ENCODE measurements at places on chromosomes 5 and 9.
A peak's percentile ranks its signal among the peaks of the same experiment; 100 is the strongest.

- no peak for DNase-seq
Observed at GRCh38 chr9:93127395-93127911, 6.6 kb downstream of the NINJ1 start.

DNA sequence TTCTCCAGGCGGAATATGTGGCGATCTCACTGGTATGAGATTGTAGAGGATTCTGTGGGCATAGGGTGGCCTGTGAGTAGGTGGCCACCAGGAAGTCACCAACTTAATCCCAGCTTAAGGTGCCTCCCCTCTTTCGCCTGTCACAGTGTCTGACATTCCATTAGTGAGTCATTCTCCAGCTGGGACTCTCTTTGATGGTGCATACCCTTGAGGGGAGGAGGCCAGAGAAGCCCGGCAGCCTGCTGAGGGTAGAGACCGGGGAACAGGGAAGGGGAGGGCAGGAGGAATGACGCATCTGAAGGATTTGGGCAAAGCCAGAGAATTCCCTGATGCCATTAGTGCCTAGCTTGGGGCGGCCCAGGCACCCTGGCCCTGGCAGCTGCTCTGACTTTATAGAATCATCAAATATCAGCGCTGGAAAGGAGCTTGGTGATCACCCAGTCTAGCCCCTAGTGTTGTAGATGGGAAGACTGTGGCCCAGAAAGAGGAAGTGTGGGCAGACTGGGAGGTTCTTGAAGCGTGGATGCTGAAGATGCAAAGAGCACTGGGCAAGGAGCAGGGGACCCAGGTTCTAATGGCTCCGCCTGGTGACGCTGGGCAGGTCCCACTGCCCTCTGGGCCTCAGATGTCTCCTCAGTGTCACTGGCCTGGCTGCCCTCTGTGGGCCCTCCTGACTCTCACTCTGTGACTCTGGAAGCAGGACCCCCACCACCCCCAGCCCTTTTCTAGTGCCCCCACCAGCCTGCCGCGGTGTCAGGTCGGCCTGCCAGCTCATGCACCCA is 41.4 kb downstream of the DAB2IP start:
- DNase-seq, result no peak

GRCh38 chr5:130975299-130975698 is 189.8 kb downstream of the HINT1 start:
- no peak for DNase-seq

- no peak for DNase-seq
Observed at GRCh38 chr9:113176803-113177202, 26.0 kb downstream of the SLC31A2 start.

GRCh38 chr5:82356021-82356420 is 77.9 kb upstream of the RPS23 start:
- DNase-seq, result no peak

DNA sequence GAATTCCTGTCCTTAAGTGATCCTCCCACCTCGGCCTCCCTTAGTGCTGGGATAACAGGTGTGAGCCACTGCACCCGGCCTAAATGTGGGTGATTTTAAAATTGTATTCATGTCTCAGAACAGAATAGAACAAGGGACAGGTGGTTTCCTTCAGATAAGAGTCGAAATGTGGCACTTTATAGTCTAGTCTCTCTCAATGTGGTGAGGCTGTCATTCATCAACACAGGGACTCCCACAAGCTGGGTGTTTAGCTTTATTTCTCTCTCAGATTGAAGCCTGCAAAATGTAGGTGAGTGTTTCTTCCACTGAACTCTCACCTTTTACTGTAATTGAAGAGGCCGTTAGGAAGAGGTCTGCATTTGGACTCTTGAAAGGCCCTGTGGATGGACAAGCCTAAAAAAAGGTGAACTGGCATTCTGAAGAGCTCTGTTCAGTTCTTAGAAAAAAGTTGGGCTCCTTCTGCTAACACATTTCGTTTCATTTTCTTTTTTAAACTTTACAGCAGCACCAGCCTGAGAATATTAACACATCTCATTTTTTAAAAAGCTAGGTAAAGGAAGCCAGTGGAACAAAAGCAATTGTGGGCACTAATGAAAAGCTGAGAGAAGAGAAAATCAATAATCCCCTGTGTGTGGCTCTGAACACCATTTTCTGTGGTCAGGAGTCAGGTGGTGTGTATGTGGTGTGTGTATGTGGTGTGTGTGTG is 126.2 kb upstream of the SLC28A3 start:
- DNase-seq, result no peak

- DNase-seq, result no peak
Observed at GRCh38 chr9:129665814-129666520, 520 bp downstream of the PRRX2 start.

DNA sequence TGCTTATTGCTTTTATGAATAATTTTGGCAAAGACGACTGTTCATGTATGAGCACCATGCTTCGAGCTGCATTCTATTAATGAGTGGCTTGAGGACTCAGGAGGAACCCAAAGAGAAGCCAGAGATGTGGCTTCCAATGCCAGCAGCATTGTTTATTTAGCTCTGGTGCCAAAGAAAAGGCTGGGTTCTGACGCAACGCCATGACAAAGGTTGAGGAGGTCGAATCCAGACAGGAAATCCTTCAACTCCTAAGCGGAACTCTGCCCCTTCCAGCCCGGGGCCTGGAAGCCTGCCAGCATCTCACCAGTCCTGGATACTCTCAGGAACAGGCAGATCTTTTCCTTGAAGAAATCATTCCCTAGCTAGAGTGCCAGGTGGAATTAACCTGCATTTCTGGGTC is 104.4 kb downstream of the ARHGAP26 start:
- no peak for DNase-seq

DNA sequence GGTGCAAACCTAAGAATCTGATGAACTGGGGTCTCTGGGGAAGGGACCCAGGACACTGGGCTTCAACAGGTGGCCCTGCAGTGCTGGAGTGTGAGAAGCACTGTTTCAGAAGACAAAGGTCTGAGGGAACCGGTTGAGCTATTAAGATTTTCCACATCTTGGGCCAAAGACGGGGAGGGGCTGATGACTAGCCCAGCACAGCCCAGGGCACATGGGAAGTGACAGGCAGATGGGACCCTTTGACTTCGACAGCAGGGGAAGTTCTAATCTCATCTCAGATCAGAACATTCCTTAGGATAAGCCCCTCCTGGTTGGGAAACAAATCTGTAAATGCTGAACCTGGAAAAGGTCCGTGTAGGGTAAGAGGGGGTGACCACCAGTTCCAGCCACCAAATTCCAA is 67.4 kb downstream of the RAPGEF1 start:
- no peak for DNase-seq

GRCh38 chr5:1672396-1672795 is 127.2 kb downstream of the MRPL36 start:
- no peak for DNase-seq

GRCh38 chr5:35651002-35651756 is 33.5 kb downstream of the SPEF2 start:
- DNase-seq, result peak; percentile 31

DNA sequence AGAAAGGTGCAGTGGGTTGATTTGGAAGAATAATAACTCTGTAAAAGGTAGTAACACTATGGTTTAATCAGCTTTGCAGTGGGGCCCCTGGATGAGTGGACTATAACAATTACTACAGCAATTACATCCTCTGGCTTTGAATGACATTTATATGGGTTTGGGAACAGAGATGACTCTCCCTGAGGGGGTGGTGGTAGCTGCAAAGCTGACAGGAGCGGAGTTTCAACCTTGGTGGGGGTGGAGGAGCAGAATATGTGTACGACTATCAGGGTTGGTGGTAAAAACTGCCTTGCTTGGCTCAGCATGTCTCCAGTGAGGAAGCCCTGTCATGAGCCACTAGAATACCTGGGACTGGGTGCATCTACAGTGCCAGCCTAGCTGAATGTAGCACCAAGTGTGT is 28.3 kb upstream of the NR3C1 start:
- no peak for DNase-seq

GRCh38 chr5:72265032-72265877 is 54.8 kb downstream of the MRPS27 start:
- no peak for DNase-seq

DNA sequence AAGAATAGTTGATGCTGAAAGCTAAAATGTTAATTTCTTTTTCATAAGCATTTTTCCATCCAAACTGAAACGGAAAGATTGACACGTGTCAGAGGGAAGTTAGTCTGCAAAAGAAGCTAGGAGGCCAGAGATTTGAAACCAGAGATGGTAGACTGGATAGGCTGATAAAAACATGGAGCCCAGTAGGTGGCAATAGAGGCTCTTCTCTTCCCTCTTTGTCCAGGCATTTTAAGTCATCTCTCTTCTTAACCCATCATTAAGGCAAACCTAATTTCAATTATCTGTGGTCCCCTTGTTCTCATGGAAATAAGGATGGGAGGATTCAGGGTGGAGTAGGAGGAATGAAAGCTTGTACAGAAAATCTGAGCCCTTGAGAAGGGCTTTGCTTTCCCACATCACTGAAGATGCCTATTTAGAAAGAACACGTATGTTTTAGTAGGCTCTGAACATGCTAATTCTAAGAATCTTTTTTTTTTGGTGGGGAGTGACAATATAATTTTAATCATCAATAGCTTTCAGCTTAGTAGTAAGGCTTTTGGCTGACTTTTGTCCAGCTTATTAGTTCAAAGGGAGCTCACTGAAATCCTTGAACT is 66.6 kb downstream of the ZNF474 start:
- no peak for DNase-seq

- no peak for DNase-seq
Observed at GRCh38 chr5:158155067-158155466, 296.1 kb upstream of the CLINT1 start.

DNA sequence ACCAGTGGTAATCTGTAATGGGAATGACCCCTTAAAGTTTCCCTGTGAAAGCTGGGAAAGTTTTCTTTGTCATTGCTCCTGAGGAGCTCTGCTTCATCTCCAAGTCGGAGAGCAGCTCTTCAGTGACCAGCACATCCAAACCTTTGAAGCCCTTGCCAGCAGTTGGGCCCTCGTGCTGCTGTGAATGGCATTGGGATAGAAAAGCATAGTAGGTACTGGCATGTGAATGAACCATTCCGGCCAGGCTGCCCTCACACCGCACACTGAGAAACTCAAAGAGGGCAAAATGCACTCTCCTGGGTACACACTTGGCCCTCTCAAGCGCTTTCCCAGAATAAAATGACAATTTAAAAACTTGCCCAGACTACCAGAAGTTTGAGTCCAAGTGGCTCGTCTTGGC is 1135.0 kb upstream of the WWC1 start:
- DNase-seq, result no peak

DNA sequence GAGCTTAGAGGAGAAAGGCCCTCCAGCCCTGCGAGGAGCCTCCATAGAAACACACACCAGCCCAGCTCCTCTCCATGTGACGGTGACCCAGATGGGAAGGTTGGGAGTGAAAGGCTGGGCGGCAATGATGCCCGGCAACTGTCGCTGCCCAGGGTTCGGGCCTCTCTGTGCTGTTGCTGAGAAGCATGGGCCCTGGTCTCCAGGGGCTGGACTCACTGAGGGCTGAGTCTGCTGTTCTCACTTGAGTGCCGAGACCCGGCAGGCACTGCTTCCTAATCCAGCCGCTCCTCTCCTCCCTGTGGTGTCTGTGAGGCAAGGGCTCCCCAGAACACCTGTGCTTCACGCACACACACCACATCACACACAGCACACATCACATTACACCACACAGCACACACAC is 493.6 kb downstream of the GADD45G start:
- no peak for DNase-seq

GRCh38 chr9:94692601-94693000 is 33.9 kb upstream of the AOPEP start:
- no peak for DNase-seq

DNA sequence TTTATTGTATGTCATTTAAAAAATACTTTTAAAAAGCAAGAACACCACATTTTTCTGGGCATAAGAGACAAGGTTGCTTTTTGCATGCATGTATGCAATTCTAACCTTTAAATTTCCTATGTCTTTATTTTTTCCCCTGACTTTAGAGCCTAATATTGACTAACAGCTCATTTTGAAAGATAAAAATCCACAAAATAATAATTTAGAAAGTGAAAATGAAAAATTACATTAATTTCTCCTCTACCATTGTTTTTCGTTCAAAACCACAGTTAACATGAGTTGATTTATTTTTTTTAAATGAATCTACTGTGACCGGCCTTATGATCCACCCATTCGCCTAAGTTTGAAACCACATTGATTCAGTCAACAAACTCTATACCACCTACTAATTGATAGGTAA is 137.5 kb upstream of the CDKN2B start:
- DNase-seq, result no peak

DNA sequence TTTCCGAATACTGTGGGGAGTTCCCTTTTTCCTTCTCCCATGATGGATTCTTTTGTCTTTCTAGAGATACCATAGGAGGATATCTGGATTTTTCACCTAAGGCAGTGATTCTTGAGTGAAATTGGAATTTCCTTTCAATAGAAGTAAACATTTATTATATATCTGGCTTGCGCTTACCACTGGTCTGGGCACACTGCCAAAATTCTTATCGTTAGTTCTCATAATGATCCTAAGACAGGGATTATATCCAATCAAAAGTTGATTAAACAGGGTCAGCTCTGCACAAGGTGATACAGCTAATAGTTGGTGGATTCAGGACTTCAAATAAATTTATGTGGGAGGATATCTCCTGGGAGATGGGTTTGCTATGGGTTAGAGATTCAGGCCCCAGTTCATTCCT is 9.6 kb downstream of the TLE4 start:
- DNase-seq, result no peak

GRCh38 chr5:106827061-106827460 is 843.7 kb downstream of the EFNA5 start:
- DNase-seq, result no peak

- DNase-seq, result peak; percentile 32
Observed at GRCh38 chr9:96061293-96061987, 185.9 kb downstream of the ERCC6L2 start.

GRCh38 chr5:156239800-156240199 is 87.2 kb upstream of the SGCD start:
- DNase-seq, result no peak

DNA sequence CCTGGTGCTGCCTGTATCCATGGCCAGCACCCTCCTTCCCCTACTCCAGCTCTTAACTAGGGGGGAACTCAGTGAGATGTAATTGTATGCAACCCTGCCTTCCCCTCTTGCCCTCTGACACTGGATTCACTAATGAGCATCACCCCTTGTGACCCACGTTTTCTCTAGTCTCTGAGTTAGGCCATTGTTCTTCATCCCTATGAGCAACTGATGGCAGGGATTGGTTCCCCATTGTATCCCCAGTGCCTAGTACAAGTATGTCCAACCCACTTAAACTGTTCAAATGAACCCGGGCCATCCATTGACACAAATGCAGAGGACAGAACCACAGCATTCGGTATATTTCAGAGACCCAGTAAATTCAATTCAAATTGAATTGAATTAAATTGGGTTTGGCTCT is 77.6 kb upstream of the ASTN2 start:
- no peak for DNase-seq

GRCh38 chr5:145471026-145471425 is 364.1 kb downstream of the PRELID2 start:
- DNase-seq, result no peak

GRCh38 chr9:126609191-126609590 is 4.5 kb upstream of the LMX1B start:
- DNase-seq, result no peak
